ENCODE measurements at places on chromosomes 11 and 22. TPM values are rescaled to one million over a fixed set of nuclear protein-coding genes. Genes with fewer than 3 reads are reported as not detected.

- no peak for DNase-seq
These were observed 2.0 kb upstream of the VEGFB start for GRCh38 chr11:64232182-64232966.

HPX gene
- not detected for polyA plus RNA-seq

- no peak for DNase-seq
These were observed 8.1 kb downstream of the ARHGAP8 start for GRCh38 chr22:44760476-44760875.

RIMBP3C gene
- polyA plus RNA-seq: 0.16 TPM

OR51B5 gene
- not detected for polyA plus RNA-seq

GRCh38 chr22:34570408-34570807 lies 495.6 kb upstream of the ISX start:
- DNase-seq: no peak
